SJSA1 (cell line): ENCODE measurements at places on chromosomes 16 and 17. TPM values are rescaled to one million over a fixed set of nuclear protein-coding genes. Genes with fewer than 3 reads are reported as not detected.

DNA sequence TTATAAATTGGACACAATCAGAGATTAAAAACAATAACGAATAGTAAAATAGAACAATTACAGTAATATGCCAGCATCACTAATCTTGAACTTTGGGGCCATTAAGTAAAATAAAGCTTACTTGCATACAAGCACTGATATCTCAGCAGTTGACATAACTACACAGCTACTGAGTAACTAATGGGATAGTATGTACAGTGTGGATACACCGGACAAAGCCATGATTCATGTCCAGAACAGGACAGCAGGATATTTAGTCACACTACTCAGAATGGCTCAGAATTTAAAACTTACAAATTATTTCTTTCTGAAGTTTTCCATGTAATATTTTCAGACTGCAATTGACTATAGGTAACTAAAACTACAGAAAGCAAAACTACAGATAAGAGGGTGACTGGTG, 427.5 kb downstream of the CDH13 start:
- DNase-seq = no peak

DNA sequence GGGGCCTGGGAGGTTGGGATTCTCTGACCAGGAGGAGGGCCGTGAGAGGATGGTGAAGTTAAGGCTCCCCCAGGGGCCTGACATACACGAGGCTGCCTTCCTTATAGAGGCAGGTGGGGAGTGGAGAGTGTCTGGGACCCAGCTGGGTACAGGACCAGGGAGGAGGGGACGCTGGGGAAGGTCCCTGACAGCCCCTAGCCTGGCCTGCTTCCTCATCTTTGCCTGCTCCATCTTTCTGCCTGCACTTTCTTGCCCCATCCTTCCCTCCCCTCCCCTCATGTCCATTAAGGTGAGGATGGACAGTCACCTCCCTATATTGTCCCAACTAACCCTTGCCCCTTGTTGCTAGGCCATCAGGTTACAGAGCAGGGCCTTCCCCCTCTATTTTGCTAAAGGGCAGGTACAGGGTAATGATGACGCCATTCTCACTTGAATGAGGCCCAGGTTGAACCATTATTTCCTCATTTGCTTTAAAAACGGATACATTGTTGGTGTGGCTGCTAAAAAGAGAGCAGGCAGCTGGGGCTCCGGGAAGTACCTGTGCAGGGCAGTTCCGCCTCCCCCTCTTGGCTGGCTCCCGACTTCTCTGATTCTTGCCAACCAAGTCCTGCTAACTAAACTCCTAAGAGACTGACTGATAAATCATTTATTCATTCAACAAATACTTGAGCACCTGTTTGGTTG, 1.3 kb downstream of the C17orf99 start:
- DNase-seq = no peak

DNA sequence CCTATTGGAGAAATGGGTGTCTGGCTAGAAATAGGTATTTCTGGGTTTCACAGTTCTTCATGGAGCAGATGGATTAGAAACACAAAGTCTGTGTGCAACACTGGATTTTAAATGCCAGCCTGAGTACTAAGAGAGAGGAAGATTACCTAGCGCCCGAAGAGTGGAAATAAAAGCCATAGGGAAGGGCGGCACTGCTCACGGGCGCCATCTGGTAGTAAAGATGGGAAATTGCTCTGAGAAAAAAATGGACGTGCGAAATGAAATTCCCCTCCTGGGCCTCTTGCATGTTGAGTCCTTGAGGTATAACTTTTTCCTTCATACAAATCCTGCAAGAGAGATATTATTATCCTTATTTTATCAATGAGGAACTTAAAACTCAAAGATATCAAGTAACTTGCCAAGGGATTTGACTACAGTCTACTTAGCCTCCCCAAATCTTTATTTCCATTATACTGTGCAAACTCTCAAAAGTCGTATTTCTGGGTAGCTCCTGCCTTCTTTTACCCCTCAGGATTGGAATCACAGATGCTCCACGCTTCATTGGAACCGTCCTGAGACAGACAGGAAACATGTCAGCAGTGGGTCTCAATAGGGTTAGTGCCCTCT, 72.8 kb downstream of the MMD start:
- DNase-seq = no peak

- DNase-seq = no peak
Observed at GRCh38 chr16:57179215-57179828, 6.5 kb downstream of the PSME3IP1 start.

GRCh38 chr17:35726953-35727460, 4.4 kb upstream of the RASL10B start:
- DNase-seq = no peak

- DNase-seq = no peak
Observed at GRCh38 chr16:9797306-9797705, 384.9 kb downstream of the GRIN2A start.

DNA sequence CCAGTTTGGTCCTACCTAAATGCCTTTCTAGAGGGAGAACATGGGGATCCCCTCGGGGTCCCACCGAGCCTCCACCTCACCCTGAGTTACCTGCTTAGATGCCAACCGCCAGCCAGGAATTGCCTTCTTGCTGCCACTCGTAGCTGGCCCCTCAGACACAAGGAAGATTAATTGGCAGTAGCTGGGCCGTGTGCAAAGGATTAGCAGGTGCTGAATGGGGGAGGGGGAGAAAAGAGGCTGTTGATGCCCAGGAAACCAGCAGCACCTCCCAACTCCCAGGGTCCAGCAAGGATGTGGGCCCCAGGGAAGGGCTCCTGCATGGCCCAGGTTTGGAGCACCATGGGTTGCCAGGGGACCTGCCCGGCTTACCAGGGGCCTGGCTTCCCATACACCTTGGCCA, at the start of gene CNGB1:
Gene CNGB1 (minus strand): TSS at position 159 of the 400 bp plus-strand sequence. CDS start 3,842 bp downstream, outside the sequence.
- no peak for DNase-seq

Gene C16orf95
- total RNA-seq = 4.9 and 18.7 TPM in 2 replicates

DNA sequence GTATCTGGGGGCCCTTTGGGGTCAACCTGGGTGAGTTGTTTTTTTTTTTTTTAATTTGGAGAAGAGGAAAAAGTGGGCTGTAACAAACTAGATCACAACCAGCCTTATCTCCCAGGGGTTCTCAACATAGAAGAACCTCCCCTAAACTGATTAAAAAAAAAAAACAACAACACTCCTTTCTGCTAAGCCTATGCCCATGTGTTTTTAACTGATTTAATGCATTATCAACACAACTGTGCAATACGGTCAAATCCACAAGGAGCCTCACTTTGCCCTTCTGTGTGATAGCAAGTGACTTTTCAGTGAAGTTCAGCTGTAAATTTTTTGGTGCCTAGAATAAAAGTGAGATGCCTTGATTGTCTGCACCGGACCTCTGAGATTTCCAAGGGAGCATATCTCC, 646 bp downstream of the MYH11 start:
- DNase-seq = no peak

- DNase-seq = no peak
Observed at GRCh38 chr17:81561494-81561885, 9.3 kb upstream of the FAAP100 start.

GRCh38 chr17:17698869-17699351, 17.7 kb downstream of the RAI1 start:
- DNase-seq = no peak

DNA sequence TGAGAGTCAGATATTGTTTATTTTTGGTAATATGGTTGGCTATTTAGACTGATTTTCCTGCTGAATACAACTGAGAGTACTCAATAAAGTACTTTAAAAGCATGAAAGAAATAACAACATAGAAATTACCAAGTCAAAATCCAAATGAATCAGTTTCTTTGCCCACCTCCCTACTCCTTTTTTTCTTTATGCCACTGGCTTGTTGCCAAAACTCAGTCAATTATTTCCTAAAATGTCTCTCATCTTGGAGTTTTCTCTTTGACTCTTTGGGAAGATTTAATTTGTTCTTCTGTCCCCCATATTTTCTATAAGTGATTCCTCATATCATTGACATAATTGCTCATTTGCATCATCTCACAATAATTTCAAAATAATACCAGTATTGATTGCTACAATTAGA, 2.6 kb upstream of the OMG start:
- DNase-seq = no peak

Gene TP53TG3D
- not detected in 2 replicates for total RNA-seq
